ENCODE measurements at places on chromosomes 3 and 15.

DNA sequence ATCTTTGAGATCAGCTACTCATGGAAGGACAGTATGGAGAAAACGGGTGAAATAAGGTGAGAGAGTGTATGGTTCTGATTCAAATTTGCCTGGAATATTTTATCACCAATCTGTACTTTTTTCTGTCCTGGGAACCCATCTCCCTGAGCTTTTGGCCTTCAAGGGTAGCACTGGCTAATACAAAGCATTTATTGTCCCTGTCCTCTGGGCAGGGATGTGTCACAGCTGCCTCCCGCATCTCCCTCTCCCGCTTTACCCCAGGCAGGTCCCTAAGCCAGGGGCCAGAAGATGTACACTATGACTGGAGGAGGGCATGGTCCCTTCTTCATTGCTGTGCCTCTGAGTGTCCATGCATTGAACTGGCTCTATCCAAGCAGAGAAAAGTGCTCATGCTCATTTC, 201.7 kb upstream of the CHRNA7 start:
- no peak for DNase-seq

- no peak for DNase-seq
Observed at GRCh38 chr15:65213241-65213640, 2.0 kb upstream of the CILP start.

DNA sequence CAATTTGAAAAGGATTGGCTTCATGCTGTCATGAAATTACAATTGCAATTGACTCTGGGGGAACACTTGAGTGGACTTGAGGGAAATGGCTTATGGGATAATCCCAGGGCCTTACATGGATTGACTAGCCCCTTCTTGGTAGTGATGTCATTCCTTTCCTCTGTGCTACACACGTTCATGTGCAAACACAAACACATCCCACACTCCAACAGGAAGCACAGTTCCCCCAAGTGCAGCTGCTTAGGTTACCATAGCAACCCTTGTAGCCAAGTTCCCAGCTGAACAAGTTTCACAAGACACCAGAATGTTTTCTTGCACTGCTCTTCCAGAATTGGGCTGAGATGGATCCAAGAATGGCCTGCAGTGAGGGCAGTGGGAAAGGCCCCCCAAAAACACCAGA, 217.0 kb downstream of the ZNF621 start:
- no peak for DNase-seq

DNA sequence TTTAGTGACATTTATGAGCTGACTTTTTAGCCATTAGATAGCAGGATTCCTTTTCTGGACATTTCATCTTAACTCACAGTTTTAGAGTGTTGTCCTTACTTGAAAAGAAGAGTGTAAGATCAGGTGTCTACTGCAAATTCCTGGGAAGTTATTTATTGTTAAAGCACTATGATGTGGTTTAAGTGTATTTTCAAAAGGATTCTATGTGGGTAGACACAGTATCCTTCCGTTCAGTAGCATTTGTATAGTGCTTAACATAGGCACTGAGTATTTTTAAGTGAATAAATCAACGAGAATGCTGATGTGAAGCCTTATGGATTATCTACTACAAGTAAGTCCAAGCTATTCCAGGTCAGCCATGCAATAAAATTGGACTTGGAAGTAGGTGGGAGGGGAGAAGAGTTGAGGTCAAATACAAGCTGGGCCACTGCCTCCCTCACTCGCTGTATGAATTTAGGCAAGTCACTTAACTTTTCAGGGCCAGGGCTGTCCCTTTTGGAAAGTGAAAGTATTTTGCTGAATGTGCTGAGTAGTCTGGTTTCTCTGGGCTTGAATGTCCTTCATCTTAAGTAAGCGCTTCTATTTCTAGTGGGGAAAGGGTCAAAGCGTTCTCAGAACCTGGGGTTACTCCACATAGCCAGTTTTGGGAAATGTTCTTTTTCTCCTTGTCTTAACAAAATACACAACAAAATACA, 48.6 kb downstream of the GAP43 start:
- no peak for DNase-seq

GRCh38 chr15:88080616-88081015, 175.9 kb downstream of the NTRK3 start:
- DNase-seq: no peak

GRCh38 chr3:56932866-56933265, 127.6 kb upstream of the SPATA12 start:
- no peak for DNase-seq

DNA sequence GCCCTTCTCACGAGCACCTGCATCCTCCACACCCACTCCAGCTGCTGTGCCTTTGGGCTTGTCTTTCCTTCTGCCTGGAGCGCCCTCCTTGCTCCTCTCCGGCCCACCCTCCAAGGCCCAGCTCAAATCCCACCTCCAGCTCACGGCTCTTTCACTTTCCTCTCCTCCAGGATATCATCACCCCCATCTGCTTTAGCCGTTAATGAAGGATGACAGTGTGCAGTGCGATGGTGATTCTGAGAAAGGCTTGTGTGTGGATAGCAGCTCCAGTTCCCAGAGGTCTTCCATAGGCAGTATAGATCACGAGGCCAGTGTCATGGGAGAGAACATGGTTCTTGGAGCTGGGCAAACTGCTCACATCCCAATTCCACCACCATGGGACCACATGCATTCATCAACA, 237.4 kb downstream of the TLE3 start:
- no peak for DNase-seq

DNA sequence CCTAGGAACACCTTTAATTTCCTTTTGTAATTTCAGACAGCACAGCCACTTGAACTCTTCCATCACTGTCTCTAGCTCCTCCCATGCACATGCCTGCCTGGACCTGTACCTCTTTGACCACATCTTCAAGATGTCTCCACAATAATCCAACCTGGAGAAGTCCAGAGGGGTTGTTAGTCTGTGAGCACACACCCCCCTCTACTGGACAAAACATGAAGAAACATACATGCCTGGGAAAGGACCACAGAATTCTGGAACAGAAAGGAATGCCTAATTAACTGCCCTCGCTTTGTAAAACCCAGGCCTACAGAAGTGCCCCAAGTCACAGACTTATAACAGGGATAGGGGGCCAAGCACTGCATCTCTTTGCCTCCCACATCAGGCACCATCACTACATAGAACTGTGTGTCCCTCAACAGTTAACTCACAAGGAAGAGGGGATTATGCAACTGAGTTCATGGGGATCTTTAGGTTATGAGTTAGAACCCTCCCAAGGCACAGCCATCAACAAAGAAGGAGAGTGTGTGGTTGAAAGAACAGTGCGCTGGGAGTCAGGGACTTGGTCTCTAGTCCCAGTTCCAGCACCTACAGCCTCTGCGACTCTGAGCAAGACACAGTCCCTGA, 61.7 kb downstream of the FMN1 start:
- no peak for DNase-seq
